ENCODE measurements at places on chromosomes 1 and 21. TPM values are rescaled to one million over a fixed set of nuclear protein-coding genes. Genes with fewer than 3 reads are reported as not detected.

GRCh38 chr1:162168261-162168660 lies 98.8 kb downstream of the NOS1AP start:
- DNase-seq = no peak

DNA sequence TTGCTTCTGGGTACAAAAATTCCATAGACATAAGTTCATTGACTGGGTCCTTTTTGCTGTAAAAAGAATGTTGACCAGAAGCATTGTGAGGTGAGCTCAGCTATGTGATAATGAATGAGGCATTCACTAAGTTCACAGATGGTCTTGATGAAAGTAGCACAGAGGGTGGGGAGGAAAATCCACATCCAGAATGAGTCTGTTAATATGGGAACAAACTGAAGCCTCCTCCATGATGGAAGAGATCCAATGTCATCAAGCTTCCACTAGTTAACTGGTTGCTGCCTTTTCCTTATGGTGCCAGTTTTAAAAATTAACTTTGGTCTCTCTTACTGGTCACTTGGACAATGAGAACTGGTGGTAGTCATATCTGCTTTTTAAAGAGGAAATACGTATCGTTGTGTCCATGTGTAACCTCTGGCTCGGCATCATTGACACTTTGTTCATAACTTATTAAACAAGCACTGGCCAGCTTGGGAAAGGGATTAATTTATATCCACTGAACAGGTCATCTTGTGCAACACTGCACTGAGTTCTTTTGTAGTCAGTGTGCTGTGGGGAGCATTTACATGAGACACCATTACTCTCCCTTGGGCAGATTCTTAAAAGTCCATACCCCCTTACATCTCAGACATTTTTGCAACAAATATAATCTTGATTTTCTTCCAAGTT lies 88.6 kb downstream of the ADAMTS1 start:
- no peak for DNase-seq

DNA sequence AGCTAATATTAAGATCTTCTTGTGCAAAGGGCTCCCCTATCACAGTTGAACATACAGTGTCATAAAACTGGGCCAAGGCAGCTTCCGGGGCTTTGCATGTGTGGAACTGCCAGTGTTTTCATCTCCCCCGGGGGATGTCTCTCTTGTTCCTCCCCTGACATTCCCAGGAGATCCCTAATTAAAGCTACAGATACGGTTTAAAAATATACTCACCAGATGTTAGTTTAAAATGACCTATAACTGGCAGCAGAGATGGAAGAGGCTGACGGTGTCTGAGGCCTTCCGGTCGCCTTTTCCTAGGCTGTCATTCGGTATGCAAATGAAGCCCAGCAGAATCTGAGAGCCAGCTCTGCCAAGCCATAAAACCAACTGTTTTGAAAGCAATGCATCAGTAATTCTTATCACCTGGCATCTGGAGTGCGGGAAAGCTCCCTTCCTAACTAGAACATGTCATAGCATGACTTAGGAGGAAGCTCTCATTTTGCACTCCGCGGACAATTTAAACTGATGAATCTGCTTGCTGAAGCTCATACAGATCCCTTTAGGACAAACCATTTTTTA lies 436.5 kb upstream of the VAMP3 start:
- DNase-seq = no peak

DNA sequence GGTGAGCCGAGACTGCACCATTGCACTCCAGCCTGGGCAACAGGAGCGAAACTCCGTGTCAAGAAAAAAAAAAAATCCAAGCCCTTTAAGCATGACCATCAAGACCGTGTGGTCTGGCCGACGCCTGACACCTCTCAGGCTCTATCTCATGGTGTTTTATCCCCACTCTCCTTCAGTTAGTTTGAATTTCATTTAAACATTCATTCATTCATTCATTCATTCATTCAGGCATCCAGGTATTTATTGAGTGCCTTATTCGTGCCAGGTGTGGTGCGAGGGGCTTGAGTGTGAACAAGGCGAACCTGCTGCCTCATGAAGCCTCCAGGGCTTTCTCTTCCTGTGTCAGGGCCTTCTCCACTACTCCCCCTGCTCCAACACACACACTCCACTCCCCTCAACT lies 22.6 kb upstream of the OPRD1 start:
- DNase-seq = no peak

DNA sequence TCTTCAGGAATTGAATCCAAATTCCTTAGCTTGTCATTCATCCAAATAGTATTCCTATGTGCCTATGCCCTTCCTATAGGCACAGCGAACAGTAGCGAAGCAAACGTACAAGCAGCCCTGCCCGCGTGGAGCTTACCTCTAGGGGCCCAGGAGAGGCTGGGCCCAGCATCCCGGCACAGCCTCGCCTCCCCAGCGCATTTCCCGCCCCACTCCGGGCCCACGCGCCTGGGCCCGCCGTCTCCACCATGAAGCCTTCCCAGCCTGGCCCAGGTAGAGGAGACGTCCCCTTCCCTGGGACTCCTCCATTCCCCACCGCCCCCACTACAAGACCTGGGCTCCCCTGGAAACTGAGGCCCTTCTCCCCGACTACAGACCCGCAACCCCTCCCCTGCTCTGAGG lies 245 bp upstream of the TMEM269 start:
- peak; percentile 61 for DNase-seq

DNA sequence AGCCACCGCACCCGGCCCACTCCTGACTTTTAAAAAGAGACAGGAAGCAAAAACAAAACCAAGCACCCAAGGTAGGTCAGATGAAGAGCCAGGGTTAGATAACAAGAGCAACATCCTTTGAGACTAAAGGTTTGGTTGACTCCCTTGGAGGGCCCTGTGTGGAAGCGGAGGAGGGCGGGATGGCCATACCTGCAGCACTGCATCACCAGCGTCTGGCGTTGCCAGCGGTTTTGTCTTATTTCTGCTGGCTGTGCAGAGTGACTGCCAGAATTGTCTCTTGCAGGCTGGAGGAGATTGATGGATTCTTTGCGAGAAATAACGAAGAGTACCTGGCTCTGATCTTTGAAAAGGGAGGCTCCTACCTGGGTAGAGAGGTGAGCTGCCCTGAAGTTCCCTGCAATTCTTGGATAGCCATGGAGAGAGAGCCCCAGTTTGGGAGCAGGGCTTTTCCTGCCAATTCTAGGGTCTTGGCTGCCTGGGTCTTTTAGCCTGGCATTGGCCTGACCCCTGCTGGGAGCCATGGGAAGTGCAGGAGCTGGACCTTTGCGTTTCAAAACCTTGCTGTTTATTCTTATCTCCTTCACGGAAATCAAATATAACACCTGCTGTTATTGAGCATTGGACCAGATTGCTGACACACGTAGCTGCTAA lies 24.0 kb downstream of the QSOX1 start:
- DNase-seq = peak; percentile 91

DNA sequence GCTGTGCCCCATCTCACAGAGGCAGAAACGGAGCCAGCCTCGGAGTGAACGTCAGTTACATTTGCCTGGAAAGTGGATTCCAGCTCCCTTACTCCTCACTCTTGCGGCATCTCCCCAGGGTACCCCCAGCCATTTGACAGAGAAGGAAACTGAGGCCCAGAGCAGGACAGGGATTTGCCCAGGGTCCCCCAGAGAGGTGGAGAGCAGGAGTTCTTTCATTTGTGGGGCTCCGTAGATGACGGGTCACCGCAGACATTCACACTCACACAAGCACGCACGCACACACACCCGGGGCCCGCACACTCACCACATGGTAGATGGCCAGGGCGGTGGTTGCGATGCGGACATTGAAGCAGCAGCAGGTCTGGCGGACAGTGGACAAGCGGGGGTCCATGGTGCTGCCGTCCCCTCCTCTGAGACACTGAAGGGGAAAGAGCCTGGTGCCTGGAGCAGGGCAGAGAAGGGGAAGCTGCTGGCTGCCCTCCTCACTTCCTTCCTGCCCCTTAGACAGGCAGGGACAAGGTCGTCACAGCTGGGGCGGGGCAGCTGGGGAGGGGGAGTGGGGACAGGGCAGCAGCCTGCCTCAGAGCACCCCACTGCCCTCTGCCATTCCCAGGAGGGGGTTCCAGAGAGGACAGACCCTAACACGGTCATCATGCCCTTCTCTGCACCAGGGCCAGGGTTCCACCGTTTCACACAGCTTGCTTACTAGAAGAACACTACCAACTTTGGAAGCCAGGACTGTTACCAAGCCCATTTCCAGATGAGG lies at the start of gene LAPTM5:
TSS of gene LAPTM5 (minus strand) at position 423 of the 769 bp plus-strand sequence. CDS start at position 394, 29 bp downstream.
- DNase-seq = no peak

- DNase-seq = peak; percentile 83
These were observed 13.7 kb upstream of the E2F2 start for GRCh38 chr1:23544444-23545389.

- no peak for DNase-seq
These were observed 251.9 kb downstream of the DPYD start for GRCh38 chr1:97668945-97669344.

GRCh38 chr1:217498209-217498608 lies 132.7 kb downstream of the GPATCH2 start:
- no peak for DNase-seq

- peak; percentile 83 for DNase-seq
These were observed 1.9 kb downstream of the ITPKB start for GRCh38 chr1:226736908-226737818.

- no peak for DNase-seq
These were observed 215.4 kb upstream of the ADGRL2 start for GRCh38 chr1:81585371-81585770.

DNA sequence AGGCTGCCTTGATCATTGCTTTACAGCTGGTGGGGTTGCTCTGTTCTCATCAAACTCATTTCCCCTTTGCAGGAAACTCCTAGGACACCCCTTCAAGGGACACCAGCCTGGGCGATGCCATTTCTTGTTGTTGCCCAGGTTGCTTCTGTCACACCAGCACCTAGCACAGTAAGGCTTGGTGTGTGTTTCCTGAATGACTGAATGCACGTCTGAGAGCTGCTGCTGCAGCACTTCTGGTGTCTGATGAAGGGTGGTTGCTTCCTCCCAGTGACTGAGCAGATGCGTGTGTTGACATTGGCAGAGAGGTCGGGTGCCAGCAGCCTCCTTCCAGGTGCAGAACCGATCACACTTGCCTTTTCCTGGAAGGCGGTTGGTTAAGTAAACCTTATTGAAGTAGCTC lies 477.4 kb downstream of the CAMTA1 start:
- no peak for DNase-seq

DNA sequence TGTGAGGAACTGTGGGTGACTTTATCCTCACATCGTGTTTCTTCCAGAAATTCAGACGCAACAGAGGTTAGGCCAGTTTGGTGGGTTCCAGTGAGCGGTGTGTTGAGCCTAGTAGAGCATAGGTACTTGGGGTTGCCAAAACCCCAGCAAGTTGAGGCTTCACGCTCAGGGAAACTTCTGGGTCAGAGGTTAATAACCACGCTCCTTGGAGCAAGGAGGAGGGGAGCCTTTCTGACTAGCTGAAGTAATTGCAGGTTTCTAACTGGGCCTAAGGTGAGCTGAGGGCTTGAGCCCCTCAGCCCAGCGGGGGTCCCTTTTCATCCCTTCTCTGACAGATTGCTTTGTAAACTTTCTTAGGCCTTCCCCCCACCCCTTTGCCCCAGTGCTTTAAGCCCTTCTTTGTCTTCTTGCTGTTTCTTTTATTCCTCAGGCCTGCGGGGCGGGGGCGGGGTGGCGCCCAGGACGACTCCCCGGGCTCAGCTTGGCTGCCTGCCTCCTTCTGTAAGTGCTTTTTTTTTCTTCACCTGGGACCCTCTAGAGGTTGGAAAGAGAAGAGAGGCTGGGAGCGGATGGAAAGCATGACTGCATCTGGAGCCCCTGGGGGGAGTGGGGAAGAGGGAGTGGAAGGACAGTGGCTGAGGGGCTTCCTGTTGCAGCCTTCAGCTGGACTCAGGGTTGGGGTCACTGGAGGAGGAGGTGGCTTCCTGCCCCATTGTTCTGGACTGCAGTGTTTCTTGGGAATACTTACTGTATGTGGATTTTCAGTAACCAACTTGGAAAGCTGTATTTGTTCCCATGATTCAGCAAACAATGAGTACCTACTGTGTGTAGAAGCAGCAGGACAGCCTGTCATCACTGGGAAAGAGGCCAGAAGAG lies 1.3 kb upstream of the ZNF436 start:
- DNase-seq = peak; percentile 86

- no peak for DNase-seq
These were observed 16.3 kb downstream of the MAP3K7CL start for GRCh38 chr21:29146726-29147125.

GRCh38 chr1:233081735-233082134 lies 131.3 kb downstream of the NTPCR start:
- DNase-seq = no peak

DNA sequence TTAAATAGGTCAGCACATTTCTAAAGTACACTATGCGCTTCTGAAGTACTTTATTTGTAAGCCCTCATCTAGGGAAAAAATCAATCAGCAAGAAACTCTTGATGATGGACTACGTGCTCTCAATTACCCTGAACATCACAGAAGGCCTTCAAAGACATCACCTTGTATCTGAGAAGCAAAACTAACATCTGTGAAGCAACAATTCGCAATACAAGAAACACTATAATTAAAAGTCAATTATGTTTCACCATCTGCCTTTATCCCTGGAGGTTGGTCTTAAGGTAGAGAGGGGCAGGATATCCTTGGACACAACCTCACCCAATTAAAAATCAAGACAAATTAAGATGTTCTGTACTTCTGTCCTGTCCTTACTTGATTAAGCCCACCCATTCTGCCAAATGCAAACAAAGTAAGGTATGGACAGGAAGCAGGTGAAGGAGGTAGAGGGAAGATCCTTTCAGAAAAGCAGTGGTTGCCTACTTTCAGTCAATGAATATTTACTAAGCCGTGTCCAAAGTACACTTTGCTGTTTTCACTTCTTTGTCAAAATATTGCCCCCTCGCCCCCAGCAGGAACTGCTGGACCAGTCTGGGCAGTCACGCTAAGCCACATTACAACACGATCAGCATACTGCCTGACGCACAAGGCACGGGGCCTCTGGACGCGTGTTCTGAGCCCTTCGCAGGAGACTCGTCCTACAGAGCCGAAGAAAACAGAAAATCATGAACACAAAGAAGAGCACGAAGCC lies 887 bp downstream of the SLC19A2 start:
- DNase-seq = peak; percentile 21

DNA sequence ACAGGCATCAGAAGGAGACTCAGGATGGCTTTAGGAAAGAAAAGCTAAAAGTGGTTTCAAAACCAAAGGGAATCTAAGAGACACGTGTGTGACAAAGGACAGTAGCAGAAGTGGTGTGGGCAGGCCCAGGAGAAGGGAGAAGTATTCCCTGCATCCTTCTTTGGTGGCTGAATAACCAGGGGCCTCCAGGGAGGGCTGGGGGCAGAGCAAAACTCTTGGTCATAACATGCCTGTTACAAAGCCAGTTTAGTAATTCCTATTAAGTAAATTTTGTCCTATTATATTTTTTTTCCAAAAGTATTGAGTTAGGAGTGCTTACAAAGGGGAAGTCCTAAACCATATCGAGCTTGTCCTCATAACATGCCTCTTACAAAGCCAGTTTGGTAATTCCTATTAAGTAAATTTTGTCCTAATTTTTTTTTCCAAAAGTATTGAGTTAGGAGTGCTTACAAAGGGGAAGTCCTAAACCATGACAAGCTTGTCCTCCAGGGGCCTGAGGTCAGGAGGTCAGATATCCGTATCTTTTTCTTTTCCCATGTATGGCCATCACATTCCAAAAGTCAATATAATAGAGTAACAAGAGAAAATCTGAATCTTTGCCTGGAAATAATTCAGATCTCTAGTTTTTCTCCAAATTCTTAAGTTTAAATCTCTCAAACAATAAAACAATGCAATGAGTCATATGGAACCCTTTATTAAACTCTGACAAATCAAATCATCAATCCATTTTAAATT lies 509.2 kb downstream of the LTN1 start:
- no peak for DNase-seq

Gene IVL
- total RNA-seq = not detected

Gene S100A2
- total RNA-seq = 0.94 TPM

Gene PLEKHG5
- 27.4 TPM for total RNA-seq

Gene CHRNB2
- total RNA-seq = 0.30 TPM

Gene CFAP410
- 20.3 TPM for total RNA-seq

Gene MRPL24
- total RNA-seq = 105 TPM
